ENCODE measurements at places on chromosomes 16 and 17.

- DNase-seq: no peak
Observed at GRCh38 chr16:85314512-85314971, 202.3 kb upstream of the CIBAR2 start.

GRCh38 chr17:57874434-57875289 is 24.8 kb upstream of the MRPS23 start:
- DNase-seq: no peak

GRCh38 chr17:16511593-16511992 is 19.6 kb upstream of the LRRC75A start:
- DNase-seq: no peak

- no peak for DNase-seq
Observed at GRCh38 chr16:13269905-13270528, 368.6 kb downstream of the SHISA9 start.

Data from effector CD4-positive, alpha-beta T cell (primary cell).